ENCODE measurements at places on chromosomes 6 and 20. TPM values are rescaled to one million over a fixed set of nuclear protein-coding genes. Genes with fewer than 3 reads are reported as not detected.

The TEAD3 gene
- 10.2 TPM for total RNA-seq

DNA sequence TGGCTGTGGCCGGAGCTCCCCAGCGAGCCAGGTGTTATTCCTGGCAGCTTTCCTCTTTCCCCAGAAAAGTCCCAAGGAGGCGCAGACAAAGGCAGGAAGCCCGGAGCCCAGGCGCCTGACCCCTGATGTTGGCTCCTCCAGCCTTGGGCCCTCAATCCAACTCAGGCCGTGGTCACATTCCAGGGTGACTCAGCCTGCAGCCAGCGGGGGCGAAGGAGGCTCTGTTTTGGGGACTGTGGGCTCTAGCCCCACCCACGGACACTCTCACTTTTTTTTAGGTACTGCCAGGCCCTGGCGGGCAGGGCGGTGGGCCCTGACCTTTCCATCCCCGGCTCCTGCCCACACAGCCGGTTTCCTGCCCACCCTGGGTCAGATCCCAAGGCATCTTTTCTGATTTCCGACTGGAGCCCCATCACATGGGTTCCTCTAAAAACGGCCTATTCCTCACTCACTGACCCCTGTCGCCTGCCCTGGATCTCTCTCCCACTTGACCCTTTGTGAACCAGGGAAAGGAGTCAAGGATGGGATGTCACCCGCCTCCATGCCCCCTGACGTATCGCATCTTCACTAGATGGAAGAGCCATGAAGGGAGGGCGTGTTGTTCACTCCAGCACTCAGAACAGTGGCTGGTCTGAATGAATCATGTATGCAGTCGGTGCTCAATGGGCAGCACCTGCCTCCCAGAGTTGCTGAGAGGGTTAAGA, 5.5 kb downstream of the PTGIS start:
- DNase-seq, result peak; percentile 91

- no peak for DNase-seq
Observed at GRCh38 chr6:167963589-167964057, 33.8 kb upstream of the KIF25 start.

The LAMA4 gene
- total RNA-seq, result 107 TPM

The POPDC3 gene
- total RNA-seq, result 0.79 TPM

DNA sequence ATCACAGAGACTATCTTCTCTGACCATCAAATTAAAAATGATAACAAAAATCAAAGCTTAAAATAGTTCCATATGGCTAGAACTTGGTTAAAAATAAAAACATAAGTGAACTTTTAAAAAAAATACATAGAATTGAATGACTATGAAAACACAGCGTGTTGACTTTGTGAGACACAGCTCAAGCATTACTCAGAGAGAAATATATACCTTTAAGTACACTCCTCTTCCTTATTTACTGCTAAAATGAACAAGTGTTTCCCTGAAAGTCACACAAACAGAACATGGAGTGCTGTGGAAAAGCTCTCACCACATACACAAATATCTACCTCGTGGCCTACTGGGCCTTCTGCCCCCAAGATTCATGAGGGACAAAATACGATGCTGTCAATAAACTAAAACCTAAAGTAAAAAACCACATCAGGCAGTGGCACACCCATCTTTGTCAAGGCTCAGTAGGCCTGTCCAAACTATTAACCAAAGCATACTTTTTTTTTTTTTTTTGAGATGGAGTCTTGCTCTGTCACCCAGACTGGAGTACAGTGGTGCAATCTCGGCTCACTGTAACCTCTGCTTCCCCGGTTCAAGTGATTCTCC, 7.5 kb downstream of the FAXC start:
- no peak for DNase-seq
